ENCODE measurements at places on chromosomes 3 and 15.
A peak's percentile ranks its signal among the peaks of the same experiment; 100 is the strongest.

DNA sequence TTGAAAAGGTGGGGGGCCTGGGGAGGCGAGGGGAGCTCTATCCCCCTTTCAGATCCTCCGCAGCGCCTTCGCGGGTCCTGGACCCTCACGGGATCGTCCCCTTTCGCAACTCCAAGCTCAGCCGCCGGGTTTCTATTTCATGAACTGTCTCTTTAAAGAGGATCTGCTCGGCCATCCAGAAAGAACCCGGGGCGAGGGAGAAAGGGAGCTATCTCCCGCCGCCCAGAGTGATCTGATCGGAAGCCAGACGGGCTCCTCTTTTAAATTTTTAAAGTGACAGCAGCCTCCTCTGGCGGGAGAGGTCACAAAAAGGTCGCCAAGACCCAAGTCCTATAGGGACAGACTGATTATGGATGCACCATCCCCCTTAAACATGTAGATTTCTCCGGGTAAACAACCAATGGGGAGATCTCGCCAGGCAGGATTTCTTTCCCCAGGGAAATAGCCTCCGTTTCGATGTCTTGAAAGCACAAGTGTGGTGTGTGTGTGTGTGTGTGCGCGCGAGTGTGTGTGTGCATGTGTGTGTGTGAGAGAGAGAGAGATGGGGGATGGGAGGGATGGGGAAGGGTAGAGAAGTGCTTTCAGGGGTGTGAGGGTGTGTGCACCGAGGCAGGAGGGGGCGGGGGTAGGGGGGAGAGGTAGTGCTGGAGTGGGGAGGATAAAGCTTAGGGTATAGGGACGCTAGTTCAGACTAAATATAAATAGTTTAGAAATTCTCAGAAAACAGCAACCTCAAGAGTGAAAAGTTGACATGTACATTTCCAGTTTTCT lies 516.1 kb downstream of the MECOM start:
- DNase-seq = peak; percentile 14

DNA sequence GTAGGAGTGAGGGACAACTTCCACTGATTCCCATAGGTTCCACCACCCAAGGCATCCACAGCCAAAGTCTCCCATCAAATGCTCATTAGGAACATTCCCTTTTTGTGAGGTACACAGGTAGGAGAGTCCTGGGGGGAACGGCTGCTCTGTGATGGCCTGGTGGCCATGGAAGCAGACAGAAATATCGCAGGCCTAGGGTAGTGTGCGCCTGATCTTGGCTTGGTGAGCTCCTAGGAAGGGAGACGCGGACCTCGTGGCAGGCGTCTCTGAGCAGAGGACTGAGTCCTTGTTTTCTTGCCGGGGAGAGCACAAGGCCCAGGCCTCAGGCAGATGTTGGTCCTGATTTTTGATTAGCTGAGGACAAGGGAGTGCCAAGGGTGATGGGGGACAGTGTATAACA lies 99.5 kb downstream of the SNRPN start:
- DNase-seq = no peak

DNA sequence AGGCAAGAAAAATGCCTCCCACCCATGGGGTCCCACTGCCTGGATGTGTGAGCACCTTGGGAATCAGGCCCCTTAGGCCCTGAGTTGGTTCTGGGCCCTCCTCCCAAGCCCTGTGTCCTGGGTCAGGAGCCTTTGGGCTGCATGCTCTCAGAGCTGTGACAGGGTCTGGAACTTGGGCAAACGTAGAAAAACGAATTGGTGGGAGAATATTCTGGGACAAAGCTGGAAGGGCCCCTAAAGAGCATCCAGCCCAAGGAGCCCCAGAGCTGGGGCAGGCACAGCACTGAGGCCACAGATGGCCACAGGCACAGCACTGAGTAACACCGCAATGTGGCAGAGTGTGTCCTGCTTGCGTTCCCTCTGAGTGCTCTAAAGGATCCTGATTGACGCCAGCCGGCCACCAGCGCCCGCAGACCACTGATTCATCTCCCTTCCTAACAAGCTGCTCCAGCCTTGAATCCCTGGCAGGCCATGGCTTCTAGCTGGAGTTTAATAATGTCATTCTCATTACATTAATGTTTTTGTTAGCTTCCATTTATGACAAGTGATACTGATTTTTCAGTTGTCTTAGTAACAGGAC lies 18.6 kb upstream of the SEC13 start:
- no peak for DNase-seq

DNA sequence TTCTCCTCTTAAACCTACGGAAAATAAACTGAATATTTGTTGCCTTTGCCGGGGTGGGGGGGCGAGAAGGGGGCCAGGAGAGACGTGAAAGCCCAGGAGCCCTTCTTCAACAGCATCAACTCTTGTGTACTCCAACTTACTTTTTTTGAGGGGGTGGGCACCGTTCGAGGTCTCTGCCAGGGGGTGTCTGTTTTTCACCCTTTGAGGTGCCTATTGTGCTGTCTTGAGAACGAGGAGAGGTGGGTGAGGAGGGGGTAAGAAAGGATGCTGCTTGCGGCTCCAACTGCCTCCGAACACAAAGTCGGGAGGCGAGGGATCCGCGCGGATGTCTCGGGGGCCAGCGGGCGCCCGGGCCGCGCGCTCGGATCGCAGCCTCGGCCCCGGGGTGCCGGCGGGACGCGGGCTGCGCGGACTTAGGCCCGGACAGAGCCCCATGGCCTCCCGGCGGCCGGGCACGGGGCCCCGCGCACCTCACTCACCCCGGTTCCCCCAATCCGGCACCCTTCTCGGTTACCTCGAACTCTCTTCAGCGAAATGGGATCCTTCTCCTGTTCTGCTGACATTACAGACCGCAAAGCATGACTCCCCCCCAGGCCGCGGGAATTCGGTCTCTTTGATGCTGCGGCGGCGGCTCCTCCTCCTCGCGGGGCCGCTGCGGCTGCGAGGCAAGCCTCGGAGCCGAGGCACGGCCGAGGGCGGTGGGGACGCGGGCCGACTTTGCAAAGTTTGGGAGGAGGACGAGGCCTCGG lies 650 bp downstream of the PYGO1 start:
- DNase-seq = no peak

GRCh38 chr3:94779699-94780098 lies 716.8 kb downstream of the NSUN3 start:
- DNase-seq = no peak

- DNase-seq = no peak
Observed at GRCh38 chr3:192169332-192169915, 557.9 kb downstream of the FGF12 start.

GRCh38 chr3:64462203-64462602 lies 225.6 kb downstream of the ADAMTS9 start:
- no peak for DNase-seq

GRCh38 chr15:33960549-33960935 lies 7.8 kb upstream of the CHRM5 start:
- DNase-seq = no peak

DNA sequence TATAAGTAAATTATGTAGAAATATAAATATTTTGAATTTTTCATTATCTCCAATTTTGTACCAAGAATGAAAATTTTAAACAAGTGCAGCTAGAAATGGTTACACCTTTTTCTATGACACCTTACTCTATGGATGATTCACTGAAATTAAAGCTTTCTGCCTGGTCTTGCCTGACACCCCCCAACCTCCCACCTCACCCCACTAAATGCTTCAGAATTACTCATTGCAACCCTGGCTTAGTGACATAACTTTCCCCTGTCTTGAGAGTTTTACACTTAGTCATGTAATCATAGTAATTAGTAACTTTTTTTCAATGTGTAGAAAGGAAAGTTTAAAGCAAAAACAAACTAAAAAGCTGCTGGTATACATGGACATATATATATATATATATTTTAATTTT lies 42.0 kb upstream of the MEIS2 start:
- DNase-seq = no peak

DNA sequence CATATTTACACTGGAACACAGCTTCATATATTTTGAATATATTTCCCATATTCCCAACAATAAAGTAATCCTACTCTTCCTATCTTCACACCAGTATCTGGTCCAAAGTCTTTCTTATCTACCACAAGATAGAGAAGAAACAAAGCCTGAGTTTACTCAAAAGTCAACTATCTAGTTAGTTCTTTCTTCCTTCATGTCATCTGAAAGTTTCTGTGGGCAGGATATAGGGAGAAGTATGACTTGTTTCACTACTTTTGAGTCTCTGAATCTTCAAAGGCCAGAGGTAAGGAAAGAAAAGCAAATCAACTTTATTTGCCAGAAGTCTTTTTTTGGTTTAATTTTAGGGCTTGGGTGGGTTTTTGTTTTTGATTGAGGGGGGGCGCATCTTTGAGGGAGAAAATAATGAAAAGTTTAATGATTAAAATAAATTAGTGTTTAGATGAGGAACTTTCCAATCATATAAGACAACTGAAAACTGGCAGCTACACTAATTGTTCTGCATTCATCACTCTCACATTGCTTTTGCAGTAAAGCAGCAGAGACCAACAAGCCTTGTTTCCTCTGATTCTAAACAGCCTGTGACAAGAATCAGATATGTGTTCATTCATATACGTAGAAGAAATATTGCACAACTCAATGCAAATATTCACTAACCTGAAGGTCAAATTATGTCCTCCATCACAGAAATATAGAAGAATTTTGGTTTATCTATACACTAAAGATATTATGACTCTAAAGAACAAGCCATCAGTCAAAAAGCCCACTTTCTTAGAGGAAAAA lies 421.4 kb downstream of the SHQ1 start:
- no peak for DNase-seq

DNA sequence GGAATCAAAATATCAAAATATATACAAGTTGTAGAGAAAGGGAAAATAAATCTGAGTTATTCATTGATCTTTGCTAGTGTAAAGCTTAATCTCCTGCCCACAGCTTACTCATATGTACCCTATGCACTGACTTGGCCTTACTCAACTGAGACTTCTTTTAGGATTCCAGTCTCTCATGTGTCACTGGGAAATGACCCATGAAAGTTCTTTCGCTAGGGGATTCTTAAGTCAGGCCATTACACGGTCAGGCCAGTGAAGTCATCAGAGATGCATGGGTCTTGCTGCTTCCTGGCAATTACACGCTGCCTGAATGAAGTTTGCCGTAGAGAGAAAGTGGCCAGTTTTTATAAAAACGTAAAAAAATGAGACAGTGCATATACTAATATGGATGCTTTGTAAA lies 20.7 kb upstream of the LPP start:
- DNase-seq = no peak

- no peak for DNase-seq
Observed at GRCh38 chr3:48555231-48555948, 1.2 kb downstream of the PFKFB4 start.

- peak; percentile 0 for DNase-seq
Observed at GRCh38 chr3:41199866-41200668, 762 bp downstream of the CTNNB1 start.

DNA sequence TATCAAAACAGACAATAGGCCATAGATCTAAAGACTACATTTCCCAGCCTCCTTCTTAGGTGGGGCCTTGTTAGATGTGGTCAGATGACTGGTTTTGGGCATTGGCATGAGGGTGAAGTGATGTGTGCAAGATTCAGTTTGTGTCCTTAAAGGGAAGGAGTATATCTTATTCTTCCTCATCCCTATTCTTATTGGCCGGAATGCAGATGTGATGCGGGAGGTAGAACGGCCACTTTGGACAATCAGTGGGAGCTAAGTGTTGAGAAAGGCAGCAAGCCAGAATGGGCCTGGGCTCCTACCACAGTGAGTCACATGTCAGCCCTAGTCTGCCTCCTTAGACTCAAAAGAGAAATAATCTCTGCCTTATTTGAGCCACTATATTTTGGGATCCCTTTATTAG lies 89.8 kb upstream of the MEX3B start:
- no peak for DNase-seq

DNA sequence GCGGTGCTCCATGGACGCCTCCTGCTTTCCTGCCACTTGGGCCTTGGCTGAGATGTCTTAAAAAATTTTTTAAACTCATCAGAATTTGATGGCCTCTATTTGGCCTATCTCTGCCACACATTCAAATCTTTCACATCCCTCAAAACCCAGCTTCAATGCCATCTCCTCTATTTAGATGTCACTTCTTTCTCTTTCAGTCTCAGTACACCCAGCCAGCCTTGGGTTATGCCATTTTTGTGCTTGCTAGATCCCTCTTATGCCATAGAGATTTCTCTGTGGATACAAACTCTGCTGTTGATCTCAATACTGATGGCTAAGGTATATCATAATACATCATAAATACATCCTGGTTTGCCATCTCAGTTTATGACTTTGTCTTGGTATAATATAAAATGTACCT lies 222.3 kb upstream of the TPRG1 start:
- DNase-seq = no peak

GRCh38 chr3:126111566-126112475 lies 27.9 kb upstream of the SLC41A3 start:
- no peak for DNase-seq

GRCh38 chr3:143634427-143634826 lies 213.8 kb downstream of the SLC9A9 start:
- DNase-seq = no peak

- DNase-seq = peak; percentile 50
Observed at GRCh38 chr15:93985925-93986324, 245.4 kb upstream of the MCTP2 start.

DNA sequence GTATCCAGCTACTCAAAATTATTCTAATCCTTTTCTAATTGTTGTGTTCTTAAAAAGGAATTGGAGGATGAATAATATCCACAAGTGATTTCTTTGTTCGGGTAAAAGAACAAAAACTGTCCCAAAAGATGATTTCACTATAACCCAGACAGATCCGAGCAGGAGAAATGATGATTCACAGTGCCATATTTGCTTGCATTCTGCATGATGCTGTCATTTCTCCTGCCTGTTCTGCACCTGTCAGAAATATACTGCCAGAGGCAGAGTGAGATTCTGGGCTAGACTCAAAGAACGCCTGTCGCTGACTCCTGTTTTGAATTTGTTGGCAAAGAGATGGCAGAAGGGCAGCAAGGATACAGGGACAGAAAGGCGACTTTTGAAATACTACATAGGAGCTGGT lies 34.7 kb upstream of the SLC24A5 start:
- DNase-seq = peak; percentile 53

DNA sequence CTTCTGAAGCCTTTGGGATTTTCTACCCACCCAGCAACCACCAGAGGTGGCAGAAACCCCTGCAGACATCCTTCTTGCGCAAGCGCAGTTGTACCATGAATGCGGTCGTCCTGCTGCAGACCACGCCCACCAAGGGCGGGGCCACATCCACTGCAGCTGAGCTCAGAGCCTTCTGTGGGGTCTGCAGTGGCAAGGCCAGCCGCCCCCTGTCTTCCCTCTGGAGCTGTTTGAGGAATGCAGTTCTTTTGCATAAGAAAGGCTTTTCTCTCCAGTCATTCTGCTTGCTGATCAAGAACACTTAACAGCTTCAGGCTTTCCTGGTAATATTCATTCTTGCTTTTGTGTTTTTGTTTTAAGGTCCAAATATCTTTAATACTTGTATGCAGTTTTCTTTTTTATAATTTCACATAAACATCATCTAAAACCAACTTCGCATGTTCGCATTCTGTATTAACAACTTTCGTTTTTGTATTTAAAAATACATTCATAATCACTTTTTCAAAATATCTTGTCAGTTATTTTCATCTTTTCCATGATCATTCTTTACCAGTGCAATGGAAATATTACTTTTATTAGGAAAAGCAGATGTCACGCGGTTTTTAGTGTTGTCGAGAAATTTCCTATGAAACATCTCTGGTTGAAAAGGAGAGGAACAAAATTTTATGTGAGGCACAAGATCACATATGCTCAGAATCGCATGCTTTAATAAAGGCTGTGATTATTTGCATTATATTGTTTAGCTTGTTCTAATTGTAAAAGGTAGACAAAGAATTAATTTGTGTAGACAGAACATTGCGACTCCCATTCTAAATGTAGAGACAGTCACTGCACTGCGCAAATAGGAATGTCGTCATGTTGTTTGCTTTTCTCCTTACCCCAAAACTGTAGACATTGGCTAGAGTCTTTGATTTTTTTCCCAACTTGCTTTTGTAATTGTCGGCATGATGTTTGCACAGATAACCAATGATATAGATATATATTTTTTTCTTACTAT lies 98.1 kb upstream of the SNRPN start:
- no peak for DNase-seq

All from NCI-H1694 treated with DMSO at 0.1 percent for 48 hours (cell line).